Activated T-cell treated with anti-CD3 and anti-CD28 coated beads, Interleukin-2, amount 50 U/mL, for 72 hours (primary cell): ENCODE measurements at places on chromosomes 3 and 15. TPM values are rescaled to one million over a fixed set of nuclear protein-coding genes. Genes with fewer than 3 reads are reported as not detected.

- no peak for DNase-seq
Measured at GRCh38 chr15:101652786-101653430, 727 bp upstream of the TM2D3 start.

- DNase-seq: no peak
Measured at GRCh38 chr15:55707518-55707917, 35.4 kb downstream of the PRTG start.

NMNAT3 gene
- total RNA-seq: 9.5 TPM

DNA sequence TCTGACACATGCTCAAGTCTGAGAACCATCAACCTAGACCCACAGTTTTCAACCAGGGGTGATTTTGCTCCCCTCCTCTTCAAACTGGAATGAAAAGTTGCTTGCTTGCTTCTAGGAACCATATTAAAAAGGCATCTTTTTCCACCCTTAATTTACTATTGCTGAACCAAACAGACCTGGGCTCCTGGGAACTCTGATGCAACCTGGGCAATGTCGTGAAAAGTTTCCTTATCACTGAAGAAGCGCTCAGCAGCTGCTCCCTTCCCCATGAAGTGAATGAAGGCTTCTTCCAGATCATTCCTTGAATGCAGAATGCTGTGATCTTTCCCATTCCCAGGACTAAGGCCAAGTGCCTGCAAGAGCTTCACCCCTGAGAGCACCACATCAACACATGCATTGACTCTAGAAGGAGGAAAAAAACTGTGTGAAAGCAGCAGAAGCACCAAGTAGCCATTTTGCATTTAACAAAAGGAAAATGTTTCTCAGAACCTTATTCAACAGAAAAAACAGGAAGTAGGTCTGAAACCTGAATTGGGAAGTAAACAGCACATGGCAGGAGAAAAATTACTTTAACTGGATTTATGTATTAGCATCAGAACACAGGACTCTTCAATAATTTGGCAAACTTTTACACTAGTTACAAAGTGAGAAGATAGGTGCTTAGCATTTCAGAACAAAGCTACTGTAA is 8.7 kb downstream of the ADPGK start:
- no peak for DNase-seq
